ENCODE measurements at places on chromosomes 3 and 15.

- no peak for DNase-seq
Observed at GRCh38 chr15:91214675-91215590, 114.9 kb downstream of the SV2B start.

GRCh38 chr15:35746121-35746520 lies 200.2 kb upstream of the DPH6 start:
- no peak for DNase-seq

DNA sequence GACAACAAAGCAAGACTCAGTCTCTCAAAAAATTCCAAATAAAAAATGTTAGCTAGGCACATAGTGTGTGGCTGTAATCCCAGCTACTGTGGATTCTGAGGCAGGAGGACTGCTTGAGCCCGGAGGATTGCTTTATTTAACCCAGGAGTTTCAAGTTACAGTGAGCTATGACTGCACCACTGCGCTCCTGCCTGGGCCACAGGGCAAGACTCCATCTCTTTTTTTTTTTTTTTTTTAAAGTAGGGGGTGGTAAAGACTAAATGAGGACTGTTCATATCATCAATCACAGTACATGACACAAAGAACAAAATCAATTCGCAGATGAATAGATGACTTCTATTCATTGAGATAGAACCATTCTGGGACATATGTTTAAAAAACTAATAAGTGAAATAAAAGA lies 48.1 kb downstream of the ACAP2 start:
- no peak for DNase-seq

DNA sequence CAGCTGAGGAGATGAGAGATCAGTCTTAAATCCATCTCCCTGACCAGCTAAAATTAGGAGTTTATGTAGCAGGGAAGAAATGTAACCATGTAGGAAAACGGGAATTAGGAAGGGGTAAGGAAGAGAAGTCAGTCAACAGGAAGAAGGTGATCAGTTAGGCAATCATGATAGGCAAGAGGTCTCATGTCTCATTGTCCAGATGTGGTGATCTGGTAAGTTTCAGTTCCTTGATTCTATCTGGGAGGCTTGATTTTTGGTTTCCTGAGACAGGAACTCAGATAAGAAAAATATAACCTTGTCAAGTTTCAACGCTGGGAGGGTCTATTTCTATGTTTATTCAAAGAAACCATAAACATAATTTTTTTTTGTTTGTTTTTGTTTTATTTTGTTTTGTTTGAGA lies 40.3 kb upstream of the TBC1D5 start:
- DNase-seq, result no peak

DNA sequence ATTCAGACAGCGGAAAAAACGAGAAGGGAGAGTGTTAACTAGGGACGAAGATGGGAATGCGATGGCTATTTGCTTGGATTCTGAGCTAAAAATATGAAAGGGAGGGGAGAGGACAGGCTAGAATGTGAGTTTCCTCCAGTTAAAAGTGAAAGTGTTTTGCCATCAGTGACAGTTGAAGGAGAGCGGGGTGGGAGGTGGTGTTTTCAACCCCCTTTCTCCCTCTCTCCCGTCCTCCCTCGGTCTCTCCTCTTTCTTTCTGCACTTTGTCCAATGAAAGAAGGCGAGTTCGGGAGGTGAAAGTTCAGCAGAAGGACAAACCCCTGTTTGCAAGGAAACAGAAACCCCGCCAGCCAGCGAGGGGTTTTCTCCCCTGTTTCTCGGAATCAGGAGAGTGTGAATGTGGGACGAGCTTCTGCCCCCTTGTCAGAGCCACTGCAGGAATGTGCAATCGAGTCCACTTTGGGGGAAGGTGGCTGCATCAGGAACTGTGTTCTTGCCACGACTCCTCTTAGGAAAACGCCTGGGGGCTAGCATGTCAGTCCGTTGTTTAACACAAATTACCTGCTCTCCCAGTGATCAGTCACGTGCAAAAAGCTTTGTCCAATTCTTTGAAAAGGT lies 975 bp upstream of the FOXP1 start:
- DNase-seq, result peak; percentile 36

DNA sequence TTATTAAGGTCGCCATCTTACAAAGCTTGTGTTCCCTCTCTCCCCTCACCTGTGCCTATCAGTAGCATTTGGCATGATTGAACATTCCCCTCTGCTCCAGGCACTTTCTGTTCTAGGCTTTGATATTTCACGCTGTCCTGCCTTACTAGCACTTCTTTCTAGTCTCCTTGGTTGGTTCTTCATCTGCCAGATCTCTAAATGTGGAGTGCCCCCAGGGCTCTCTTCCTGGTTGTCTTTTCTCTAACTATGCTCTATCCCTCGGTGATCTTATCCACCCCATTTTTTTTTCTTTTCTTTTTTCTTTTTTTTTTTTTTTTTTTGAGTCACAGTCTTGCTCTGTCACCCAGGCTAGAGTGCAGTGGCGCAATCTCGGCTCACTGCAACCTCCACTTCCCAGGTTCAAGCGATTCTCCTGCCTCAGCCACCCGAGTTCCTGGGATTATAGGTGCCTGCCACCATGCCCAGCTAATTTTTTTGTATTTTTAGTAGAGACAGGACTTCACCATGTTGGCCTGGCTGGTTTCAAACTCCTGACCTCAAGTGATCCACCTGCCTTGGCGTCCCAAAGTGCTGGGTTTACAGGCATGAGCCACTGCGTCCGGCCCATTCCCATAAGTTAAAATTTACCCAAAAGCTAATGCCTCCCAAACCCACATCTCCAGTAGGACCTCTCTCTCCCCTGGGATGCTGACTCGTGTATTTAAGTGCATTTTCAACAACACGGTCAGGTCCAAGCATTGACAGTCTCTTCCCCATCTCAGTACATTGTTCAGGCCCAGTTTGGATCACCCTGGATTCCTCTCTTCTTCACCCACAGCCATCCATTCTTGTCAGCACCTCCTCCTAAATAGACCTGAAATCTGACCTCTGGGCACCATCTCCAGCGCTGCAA lies 5.2 kb downstream of the NUSAP1 start:
- DNase-seq, result no peak

DNA sequence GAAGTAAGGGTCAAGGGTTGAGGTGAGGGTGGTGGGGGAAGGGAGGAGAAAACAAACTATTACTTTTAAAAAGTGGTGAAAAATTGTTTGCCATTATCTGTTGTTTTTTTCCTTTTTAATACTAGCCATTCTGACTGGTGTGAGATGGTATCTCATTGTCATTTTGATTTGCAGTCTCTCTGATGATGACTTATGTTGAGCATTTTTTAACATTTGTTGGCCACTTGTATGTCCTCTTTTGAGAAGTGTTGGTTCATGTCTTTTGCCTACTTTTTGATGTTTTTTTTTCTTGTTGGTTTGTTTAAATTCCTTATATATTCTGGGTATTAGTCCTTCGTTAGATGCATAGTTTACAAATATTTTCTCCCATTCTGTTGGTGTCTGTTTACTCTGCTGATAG lies 185.9 kb upstream of the ANKRD28 start:
- DNase-seq, result no peak

GRCh38 chr15:37121492-37121891 lies 21.1 kb upstream of the MEIS2 start:
- DNase-seq, result no peak

All from body of pancreas (tissue), 4 donors.